ENCODE measurements at places on chromosomes 4 and X.

- DNase-seq, result peak; percentile 6
Measured at GRCh38 chr4:30828264-30828926, 108.2 kb downstream of the PCDH7 start.

- DNase-seq, result peak; percentile 22
Measured at GRCh38 chr4:69156913-69157312, 57.6 kb downstream of the UGT2B11 start.

GRCh38 chr4:168221301-168221700 lies 97.3 kb downstream of the DDX60 start:
- peak; percentile 78 for DNase-seq

DNA sequence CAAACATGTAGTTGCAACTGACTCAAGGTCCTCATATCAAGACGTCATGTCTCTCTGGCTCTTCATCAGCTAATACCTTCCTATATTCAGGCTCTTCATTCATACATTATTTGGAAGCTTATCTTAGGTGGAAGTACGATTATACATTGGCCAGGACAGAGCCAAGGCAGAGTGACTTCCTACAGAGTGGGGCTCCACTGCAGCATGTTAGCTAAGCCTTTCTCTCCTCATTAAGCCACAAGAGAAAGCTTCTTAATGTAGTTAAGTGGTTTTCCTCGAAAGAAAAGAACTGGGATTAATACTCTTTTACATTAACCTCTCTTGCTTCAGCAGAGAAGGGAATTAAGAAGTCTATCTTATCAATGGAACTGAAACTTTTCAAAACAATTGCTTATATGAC lies 15.0 kb downstream of the C4orf33 start:
- no peak for DNase-seq
